ENCODE measurements at places on chromosomes 5 and 9.

GRCh38 chr5:121797681-121798518 is 53.8 kb upstream of the FTMT start:
- DNase-seq, result no peak

GRCh38 chr5:166979307-166979895 is 1312.0 kb upstream of the WWC1 start:
- no peak for DNase-seq

GRCh38 chr9:134263596-134263995 is 62.7 kb upstream of the RXRA start:
- DNase-seq, result no peak

DNA sequence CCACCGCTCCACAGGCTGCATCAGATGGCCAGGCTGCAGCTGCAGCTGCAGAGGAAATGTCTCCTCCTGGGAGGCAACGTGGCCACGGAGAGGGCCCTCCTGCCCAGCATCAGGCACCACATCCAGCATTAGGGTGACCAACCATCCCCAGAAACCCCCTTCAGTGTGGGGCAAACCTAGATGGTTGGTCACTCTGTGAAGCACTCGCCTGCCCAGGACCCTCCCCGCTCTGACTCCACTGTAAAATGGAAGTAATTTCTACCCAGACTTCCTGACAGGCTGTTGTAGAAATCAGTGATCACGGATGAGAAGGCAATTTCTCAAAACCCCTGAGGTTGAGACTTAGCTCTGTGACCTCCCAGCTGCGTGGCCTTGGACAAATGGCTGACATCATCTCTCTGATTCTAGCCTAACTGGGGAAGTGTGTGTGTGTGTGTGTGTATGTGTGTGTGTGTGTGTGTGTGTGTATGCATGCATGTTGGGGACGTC is 31.6 kb downstream of the B4GALT1 start:
- no peak for DNase-seq
